AG09319 (cell line): ENCODE measurements at places on chromosomes 12 and 14.

GRCh38 chr14:106787626-106788025 is 1261.2 kb downstream of the TMEM121 start:
- no peak for DNase-seq

GRCh38 chr12:52232674-52233461 is at the start of gene KRT7:
Gene KRT7 (plus strand): TSS chr12:52233243. CDS start chr12:52233297, 54 bp downstream.
- no peak for DNase-seq

DNA sequence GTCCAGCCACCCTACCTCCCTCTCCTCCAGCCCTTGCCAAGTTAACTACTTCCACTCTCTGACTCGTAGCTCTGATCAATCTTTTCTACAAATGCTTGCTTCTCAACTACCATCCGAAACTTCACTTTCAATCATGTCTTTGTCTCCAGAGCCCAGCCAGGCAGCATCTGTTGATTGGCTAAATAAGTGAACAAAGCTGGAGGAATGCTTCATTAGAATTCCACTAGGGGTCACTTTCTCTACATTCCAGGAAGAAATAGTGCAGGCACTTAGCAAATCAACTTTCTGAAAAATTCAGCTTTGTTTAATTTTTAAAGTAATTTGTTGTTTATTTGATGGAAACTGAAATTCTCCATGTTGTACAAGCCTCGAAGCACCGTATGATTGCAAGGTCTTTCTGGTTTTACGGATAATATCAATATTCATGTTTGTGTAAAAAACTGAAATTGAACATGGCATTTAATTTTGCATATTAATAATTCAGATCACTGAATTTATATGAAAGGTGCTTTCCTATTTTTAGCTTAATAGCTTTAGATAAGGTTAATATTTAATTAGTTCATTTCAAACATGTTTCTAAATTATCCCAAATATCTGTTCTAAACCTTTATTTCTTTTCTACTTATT is 32.4 kb upstream of the HELB start:
- peak; percentile 23 for DNase-seq

DNA sequence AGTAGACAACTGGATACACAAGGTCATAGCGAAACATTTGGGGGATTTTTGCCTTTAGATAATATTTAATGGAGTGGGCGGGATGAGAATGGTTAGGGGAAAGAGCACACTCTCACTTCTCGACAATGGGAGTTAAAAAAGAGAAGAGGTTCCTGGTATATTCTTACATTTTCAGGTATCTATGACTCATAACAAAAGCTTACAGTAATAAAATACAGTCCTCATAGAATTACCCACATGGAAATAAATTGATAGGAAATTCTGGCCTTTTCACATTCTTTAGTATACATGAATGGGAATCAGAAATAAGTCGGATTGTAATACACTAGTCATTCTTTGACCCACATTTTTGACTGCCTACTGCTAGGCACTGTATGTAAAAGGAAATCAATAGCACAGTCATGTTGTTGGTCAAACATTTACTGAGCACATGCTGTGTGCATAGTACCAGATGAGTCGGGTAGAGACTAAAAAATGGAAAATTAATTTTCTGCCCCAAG is 8.2 kb upstream of the CRADD start:
- no peak for DNase-seq

GRCh38 chr12:8946733-8947132 is 2.7 kb downstream of the M6PR start:
- no peak for DNase-seq

DNA sequence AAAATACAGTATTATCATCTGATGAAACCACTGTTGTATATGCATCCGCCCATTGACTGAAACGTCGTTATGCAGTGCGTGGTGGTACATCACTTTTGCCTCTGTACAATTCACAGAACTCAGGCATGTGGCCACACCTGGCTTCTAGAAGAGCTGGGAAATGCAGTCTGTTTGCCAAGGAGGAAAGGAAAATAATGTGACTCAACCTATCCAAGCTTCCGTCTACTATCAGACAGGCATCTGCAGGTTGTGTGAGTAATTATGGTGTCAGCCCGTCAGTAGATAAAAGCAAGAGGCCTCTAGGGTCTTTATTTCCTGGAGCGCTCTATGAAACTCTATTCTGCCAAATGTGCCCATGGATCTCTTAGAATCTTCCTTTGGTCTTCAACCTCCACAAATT is 111.6 kb downstream of the BBS10 start:
- no peak for DNase-seq

GRCh38 chr12:94109160-94109559 is 39.2 kb upstream of the PLXNC1 start:
- no peak for DNase-seq

GRCh38 chr12:131177599-131177998 is 223.9 kb downstream of the ADGRD1 start:
- no peak for DNase-seq

GRCh38 chr12:106903241-106903945 is 52.3 kb upstream of the TMEM263 start:
- DNase-seq: no peak

DNA sequence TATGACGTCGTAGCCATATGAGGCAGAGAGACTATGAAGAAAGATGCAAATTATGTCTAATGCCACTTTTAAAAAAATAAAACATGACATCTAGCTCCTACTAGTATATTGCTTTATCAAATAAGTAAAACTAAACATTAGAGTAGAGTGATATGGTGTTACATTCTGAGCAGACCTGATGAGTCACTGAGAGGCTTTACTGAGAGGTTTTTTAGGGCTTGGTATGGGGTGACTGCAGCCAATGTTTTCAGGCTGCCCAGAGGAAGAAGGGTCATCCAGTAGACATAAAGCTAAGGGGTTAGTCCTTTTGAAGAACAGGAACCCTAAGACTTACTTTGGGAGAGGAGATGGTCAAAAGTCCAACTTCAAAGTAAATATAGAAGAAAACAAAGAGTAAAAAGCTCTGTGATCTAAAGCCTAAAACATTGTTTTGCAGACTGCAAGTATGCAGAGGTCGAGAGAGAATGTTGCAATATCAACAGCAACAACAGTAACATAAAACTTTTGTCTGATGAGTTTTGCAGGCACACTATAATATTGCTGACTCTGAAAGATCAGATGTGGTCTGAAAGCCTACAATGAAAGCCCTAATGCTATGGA is 774.7 kb downstream of the TMTC2 start:
- no peak for DNase-seq

GRCh38 chr12:16093825-16094224 is 182.7 kb downstream of the DERA start:
- no peak for DNase-seq

GRCh38 chr12:111174961-111175345 is 193.9 kb downstream of the PHETA1 start:
- DNase-seq: no peak

- DNase-seq: no peak
Observed at GRCh38 chr14:65771271-65771670, 358.7 kb downstream of the FUT8 start.

- peak; percentile 32 for DNase-seq
Observed at GRCh38 chr12:110269622-110270124, 11.4 kb upstream of the ATP2A2 start.

GRCh38 chr12:82873951-82874350 is 187.2 kb downstream of the TMTC2 start:
- DNase-seq: no peak

DNA sequence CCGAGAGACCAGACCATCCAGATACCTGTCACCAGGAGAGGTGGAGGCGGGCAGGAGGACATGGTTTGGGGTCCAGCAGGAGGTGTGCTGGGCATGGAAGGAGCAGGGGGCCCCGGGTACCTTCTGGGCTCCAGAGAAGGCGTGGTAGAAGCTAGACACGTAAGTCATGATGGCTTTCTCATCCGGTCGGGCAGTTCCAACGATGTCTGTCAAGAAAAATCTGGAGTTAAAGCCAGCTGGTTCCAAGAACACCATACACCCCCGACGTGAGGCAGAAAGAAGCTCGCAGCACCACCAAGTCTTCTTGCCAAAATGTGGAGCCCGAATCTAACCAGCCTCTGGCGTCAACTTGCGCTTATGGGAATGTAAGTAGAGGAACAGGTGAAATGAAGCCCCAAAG is 76.7 kb downstream of the ACTN1 start:
- no peak for DNase-seq

GRCh38 chr14:94697773-94698556 is 71.9 kb downstream of the GSC start:
- DNase-seq: no peak

GRCh38 chr14:48350971-48351370 is 675.6 kb upstream of the MDGA2 start:
- no peak for DNase-seq

DNA sequence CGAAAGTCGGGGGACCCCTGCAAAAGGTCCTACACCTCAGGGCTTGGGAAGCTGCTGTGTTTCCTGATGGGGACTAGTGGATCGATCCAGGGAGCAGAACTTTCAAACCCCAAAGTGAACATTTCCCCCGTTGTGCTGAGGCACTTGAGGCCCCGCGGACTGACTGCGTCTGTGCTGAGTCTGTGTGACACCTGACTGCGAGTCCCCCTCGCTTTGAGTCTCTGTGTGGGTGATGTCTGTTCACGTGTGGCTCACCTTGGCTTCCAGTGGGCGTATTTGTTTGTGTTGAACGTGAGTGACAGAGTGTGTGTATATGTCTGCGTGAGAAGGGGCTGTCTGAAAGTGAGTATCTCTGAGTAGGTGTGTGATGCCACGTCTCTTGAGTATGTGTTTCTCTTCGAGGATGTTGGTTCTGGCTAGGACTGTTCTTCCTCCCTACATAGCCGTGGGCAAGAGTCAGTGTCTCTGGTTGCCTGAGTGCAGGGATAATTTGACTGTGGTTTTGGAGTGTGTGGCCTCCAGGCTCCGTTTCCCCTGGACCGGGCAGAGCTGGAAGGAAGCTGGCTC is 1.3 kb downstream of the TEAD4 start:
- no peak for DNase-seq

DNA sequence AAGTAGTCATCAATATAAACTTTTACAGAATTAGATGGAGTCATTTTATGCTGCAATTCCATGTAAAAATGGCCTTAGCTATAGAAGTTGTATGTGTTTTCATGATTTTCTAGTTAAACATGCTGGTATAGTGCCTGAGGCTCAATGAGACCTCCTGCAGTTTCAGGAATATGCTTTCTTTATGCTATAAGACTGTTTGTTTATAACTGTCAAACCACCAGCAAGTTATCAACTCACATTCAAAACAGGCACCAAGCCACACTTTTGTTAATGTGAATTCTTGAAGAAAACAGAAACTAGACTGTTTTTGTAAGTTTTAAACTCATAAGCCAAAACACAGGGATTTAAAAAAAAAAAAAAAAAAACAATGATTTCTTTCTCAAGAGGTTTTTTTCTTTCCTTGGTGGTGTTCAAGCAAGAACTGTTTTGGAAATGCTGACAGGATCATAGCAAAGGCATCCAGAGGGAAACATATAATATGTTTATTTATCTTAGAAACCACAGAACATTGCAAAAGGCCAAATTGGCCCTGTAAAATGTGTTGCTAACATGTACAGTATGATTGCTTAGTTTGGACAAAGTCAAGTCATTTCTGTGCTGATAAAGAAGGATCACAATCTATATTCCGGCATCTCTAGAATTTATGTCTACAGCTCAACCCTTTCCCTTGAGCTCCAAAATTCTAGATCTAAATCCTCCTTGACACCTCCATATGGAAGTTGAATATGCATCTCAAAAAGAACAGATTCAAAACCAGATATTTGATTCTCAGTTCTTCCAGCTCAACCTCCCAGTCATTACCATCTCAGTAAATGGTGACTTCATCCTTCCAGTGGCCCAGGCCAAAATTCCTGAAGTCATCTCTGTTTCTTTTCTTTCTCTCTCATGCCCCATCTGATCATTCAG is 29.0 kb upstream of the LUM start:
- DNase-seq: peak; percentile 88

- DNase-seq: no peak
Observed at GRCh38 chr12:120688527-120689071, 1.6 kb downstream of the MLEC start.

DNA sequence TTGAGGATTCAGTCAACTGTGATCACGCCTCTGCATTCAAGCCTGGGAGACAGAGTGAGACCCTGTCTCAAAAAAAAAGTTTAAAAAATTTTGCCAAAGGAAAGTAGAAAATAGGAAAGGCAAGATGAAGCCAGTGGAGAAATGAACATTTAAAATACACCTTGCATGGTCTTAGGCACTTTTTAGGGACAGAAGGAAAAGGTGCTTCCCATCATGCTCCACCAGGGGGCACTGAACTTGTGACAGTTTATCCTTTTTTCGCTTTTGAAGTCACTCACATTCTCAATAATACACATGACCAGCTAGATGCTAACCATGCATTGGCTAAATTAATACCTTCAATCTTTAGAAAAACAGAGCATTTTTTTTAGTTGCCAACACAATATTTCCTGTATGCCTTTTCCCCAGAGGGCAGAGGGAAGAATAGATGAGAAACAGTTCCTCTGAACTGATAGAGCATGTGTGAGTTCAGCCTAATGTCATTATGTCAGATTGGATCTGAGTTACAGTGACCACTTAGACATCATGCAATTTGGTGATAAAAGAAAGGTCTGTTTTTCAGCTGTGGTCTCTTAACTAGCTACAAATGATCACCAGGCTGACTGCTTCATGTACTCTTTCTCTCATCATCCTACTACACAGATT is 221.8 kb upstream of the SSTR1 start:
- DNase-seq: no peak

DNA sequence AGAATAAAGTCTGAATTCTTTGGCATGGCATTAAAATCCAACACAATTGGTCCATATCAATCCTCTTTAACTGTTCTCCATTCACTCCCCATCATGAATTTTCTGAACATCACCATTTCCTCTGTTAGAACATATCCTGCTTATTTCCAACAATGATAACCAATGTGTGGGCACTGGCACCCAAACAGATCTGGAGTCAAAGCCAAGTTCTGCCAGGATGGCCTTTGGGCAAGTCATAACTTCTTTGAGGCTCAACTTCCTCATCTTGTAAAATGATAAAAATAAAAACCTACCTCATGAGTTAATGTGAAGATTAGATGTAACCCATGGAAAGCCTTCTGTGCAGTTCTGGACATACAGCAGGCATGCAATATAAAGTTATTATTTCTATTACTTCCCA is 12.5 kb downstream of the PAWR start:
- no peak for DNase-seq

GRCh38 chr12:63924781-63925180 is 80.3 kb downstream of the SRGAP1 start:
- no peak for DNase-seq

DNA sequence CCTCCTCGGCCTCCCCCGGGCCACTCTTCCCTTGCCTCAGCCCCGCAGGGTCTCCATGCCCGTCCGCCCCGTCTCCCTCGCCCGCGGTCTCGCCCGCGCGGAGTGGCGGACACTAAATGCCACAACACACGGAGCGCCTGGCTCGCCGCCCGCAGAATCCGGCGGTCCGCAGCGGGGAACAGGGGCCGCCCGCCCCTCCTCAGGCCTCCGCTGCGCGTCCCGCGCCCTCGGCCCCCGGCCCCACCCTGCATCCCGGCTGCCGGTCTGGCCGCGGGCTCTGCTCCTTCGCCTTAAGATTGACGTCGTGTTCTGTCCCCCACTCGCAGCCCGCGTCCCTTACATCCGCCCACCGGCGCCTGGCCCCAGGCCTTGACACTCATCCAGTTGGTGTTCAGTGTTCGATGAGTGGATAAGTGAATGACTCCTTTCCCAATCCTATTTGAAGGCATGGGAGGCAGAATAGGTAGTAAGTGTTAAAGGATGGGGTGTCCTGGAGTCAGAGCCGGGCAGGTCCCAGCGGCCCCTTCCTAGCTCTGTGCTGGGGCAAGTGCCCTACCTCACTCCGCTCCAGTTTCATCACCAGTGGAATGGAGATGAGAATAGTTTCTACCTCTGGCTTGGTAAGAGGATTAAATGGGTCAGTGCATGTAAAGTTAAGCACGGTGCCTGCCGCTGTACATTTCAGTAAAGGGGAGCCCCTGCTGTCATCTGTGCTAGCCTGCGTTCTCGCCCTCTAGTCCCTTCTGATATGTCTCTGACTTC is 622 bp downstream of the TECPR2 start:
- no peak for DNase-seq

GRCh38 chr12:109804820-109805761 is 28.1 kb downstream of the TRPV4 start:
- DNase-seq: no peak
